ENCODE measurements at places on chromosomes 11 and 22.
A peak's percentile ranks its signal among the peaks of the same experiment; 100 is the strongest.

GRCh38 chr22:34804091-34804490 is 261.9 kb upstream of the ISX start:
- no peak for DNase-seq

DNA sequence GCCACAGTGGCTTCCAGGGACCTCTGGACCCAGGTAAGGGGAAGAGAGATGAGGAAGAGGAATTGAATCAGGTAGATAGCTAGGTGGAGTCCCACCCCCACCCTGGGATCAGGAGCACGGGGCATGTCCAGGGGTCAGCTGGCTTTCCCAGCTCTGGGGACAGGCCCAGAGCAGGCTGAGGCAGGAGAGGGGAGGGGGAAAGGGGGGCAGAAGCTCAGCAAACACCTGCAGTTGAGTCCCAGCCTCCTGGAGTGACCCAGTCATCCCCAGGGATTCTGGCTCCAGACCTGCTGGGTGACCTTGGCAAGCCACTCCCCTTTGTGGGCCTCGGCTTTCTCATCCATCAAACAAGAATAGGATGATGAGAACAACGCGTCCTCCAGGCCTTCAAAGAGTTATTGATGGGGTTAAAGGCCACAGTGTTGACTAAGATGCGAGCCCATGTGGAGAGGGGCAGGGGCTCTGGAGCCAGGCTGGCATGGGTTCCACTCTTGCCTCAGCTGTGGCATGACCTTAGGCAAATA is 16.0 kb downstream of the STARD10 start:
- DNase-seq = no peak

- no peak for DNase-seq
These were observed 97.6 kb downstream of the KCNQ1 start for GRCh38 chr11:2542406-2542805.

- no peak for DNase-seq
These were observed 208.3 kb downstream of the CEP164 start for GRCh38 chr11:117535850-117536411.

DNA sequence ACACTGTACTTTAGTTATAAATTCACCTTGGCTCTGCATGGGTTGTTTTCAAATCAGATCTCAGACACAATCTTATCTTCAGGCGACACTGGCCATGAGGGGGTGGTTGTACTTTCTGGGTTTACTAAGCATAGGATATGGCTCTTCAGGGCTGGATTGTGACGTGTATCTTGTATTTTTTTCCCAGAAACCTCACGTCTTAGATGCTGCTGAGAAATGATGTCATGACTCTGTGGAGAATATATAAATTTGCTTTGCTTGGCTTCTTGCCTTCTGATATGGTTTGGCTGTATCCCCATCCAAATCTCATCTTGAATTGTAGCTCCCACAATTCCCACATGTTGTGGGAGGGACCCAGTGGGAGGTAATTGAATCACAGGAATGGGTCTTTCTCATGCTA is 82.8 kb upstream of the VSTM5 start:
- DNase-seq = no peak

DNA sequence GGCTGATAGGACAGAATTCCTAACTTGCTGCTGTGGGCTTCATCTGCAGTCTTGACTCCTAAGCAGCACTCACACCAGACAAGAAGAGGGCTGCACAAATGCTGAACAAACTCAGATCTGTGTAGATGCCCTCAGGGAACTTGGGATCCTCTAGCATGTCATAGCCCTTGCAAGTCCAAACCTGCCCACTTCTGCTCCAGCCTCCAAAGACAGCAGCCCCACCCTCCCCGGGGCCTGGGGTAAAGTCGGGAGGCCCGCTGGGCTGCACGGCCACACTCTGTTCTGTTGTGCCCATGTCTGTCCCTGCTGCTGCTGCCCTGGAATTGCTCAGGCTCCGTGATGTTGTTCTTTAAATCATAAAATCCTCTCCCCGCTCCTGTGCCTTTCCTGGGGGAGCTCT is 28.3 kb downstream of the DRD2 start:
- peak; percentile 53 for DNase-seq

- DNase-seq = no peak
These were observed 30.5 kb upstream of the PPARA start for GRCh38 chr22:46119729-46120419.

DNA sequence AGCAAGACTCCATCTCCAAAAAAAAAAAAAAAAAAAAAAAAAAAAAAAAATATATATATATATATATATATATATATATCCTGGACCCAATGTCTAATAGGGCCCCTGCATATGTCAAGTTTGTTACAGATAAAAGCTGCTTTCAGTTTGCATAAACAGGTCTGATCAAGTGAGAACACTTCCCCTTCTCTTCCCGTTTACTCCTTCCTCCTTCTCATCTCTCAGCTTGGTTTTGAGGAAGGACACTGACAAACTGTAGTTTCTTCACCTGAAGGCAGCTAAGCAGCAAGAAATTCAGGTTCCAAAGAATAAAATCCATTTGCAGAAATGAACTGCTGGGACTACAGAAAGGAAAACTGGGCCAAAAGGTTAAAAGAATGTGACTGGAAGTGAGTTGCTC is 11.7 kb downstream of the THOC5 start:
- no peak for DNase-seq

GRCh38 chr22:19045094-19045493 is 77.1 kb downstream of the DGCR2 start:
- no peak for DNase-seq

GRCh38 chr11:16191212-16191867 is 165.0 kb downstream of the SOX6 start:
- no peak for DNase-seq

GRCh38 chr11:112212290-112212689 is 13.9 kb upstream of the PTS start:
- no peak for DNase-seq

- no peak for DNase-seq
These were observed 13.2 kb downstream of the MAP6 start for GRCh38 chr11:75655605-75656004.

- no peak for DNase-seq
These were observed 6.9 kb downstream of the FEZ1 start for GRCh38 chr11:125489166-125489565.

DNA sequence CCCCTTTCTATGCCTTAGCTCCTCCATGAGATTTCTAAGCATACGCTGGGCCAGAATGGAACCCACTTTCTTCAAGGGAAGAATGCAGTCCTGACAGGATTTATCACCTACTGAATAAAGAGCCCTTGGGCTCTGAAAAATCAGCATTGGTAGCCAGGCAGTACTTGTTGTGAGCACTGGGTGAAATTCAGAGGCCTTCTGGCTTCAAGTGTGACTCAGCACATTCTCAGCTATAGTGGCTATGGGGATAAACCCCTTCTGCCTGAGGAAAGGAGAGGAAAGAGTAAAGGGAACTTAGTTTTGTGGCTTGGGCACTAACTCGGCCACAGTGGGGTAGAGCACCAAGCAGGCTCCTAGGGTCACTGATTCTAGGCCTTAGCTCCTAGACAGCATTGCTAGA is 574.8 kb downstream of the JRKL start:
- no peak for DNase-seq

- DNase-seq = peak; percentile 89
These were observed 50.7 kb downstream of the TSPAN18 start for GRCh38 chr11:44777209-44778194.

- no peak for DNase-seq
These were observed 9.5 kb upstream of the DKK3 start for GRCh38 chr11:12017865-12018453.

- no peak for DNase-seq
These were observed 1013.0 kb downstream of the OPCML start for GRCh38 chr11:132519241-132519815.

GRCh38 chr11:131688048-131688693 is 317.8 kb downstream of the NTM start:
- DNase-seq = no peak

DNA sequence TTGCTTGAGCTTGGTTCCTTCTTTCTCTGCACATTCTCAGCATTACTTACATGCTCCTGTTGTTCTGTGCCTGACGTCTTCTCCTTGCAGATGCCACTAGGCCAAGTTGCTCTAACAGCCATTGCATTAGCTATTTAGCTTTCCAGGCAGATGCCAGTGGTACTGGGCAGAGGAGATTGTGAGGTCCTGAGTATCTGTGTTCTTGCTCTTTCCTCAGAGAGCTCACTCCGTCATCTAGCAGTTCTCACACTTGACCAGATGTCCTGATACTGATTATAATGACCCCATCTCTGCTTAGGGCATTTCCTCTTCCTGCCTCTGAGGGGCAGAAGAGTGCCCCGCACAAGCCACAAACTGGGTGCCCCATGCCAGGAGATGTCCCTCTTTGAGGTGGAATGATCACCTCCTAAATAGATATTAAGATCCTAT is 30.7 kb downstream of the ARHGAP1 start:
- no peak for DNase-seq

DNA sequence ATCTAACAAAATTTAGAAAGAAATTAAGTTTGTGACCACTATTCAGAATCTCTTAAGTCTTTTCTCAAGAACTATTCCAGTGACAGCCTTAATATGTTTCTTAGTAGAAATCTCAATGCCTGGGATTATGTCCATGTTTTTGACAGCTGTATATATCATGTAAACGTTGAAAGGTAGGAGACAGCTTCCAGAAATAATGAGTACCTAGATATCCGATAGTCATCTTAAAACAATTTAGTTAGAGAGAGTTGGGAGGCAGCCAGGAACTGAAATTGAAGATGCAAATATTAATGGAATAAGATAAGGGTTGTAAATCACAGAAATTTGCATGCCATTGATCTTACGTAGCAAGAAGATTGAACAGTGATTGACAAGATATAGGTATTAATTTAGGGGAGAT is 955.2 kb downstream of the JRKL start:
- DNase-seq = peak; percentile 93

GRCh38 chr11:104199053-104199452 is 35.1 kb upstream of the PDGFD start:
- DNase-seq = no peak

DNA sequence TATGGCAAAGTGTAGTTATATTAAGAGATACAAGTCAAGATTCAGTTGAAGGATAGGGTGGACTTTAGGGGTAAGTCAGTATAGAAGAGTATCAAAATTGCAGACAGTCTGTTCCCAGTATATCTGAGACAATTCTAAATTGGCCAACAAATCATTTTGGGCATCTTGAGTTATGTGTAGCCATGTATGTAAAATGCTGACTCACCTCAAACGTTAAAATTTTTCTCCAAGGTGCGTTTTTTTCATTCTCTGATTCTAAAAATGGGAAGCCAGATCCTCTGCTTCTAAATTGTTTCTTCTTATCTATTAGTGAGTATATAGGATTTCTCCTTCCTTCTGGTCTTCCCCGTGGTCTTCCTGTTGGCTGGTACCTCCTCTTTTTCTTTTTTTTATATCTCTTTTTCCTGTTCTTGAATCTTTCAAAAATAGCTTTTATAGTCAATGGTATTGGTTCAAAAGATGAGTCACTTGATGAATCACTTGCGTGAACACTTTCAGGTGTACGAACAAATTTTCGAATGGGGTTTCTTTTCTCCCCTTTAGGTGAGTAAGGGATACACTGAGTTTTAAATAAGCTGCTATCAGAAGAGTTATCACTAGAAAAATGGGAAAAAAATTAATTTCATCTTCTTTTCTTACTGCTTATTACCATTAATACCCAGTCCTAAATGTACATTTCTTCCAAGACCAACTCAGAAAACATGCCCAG is 3.2 kb downstream of the TAF1D start:
- no peak for DNase-seq

GRCh38 chr22:48376428-48376827 is 1451.2 kb downstream of the BRD1 start:
- no peak for DNase-seq

- peak; percentile 61 for DNase-seq
These were observed 401.6 kb downstream of the BRD1 start for GRCh38 chr22:49426098-49426497.

- DNase-seq = no peak
These were observed 94.0 kb upstream of the TMEM45B start for GRCh38 chr11:129721685-129722084.

GRCh38 chr11:114197799-114198500 is 98.2 kb upstream of the NNMT start:
- DNase-seq = no peak

DNA sequence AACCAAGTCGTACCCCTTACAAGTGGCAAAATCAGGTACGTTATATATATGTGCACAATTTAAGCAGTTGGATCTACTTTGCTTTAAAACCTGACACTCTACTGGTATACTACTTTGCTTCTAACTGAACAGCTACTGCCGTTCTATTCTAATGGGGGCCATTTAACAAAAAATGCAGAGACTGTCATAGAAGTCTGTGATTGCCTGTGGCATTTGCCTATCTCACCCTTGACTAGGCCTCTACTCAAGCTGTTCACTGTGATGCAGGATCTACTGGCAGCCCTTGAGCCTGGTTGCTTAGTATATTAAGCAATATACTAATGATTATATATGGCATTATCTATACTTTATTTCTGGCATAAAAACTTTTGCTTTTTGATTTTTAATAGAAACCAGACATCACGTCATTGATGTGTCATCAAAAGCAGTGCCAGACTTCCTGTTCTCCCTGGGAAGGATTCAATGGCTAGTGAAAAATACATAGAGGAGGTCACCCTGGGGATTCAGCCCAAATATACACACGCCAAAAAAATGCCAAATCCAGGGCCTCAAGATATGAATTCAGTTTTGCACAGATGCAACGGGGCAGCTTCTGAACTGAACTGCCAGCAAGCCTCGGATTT is 40.0 kb upstream of the FIBIN start:
- no peak for DNase-seq

- DNase-seq = no peak
These were observed 109.0 kb upstream of the NNMT start for GRCh38 chr11:114187173-114187572.

GRCh38 chr11:8060146-8060719 is 20.8 kb upstream of the TUB start:
- DNase-seq = no peak

GRCh38 chr11:6400431-6401345 is 10.4 kb downstream of the SMPD1 start:
- no peak for DNase-seq

DNA sequence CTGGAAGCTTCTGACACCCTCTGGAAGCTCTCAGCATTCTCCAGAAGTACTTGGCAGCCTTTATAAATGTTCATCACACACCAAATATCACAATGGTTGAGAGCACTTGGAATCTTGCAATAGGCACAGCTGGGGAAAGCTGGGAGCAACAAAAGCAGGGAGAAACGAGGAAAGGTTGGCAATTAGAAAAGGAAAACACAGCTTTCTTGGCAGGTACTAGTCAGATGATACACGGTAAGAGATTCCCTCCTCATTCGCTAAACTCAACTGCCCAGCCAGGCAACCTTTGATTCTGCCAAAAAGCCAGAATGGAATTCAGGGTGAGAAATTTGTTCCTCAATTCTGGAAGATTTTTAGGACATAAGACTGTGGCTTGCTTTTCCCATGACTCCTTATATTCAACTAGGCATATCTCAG is 576.9 kb upstream of the ANO5 start:
- no peak for DNase-seq

GRCh38 chr11:131463162-131463561 is 92.7 kb downstream of the NTM start:
- no peak for DNase-seq

GRCh38 chr11:45141631-45142030 is 4.8 kb upstream of the PRDM11 start:
- DNase-seq = no peak

Measured in NCI-H2171 treated with DMSO at 0.1 percent for 48 hours (cell line).